Activated CD8-positive, alpha-beta memory T cell treated with anti-CD3 and anti-CD28 coated beads, Interleukin-2, amount 10 ng/mL, durations not matched to agents 7 days and 5 days (primary cell): ENCODE measurements at places on chromosomes 7 and 10.
A peak's percentile ranks its signal among the peaks of the same experiment; 100 is the strongest.

DNA sequence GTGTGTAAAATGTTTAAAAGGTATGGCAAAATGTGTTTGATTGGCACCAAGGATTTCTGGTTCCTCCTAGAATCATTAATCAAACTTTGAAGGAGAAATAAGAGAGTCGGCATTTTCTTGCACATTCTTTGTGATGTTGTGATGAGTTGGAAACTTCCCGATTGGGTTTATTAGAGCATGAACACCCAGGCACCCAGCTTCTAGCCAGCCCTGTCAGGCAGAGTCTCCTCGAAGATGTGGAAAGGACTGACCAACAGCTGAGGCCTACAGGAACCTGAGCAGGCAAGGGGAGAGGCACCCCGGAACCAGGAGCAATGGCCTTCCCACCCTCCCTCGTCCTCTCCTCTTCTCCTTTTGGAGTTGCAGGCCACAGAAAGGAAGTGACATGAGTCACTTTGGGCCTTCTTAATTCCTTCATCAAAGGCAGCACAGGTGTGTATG, 68.7 kb downstream of the EGFR start:
- DNase-seq = no peak

GRCh38 chr7:71695186-71695585, 563.2 kb downstream of the GALNT17 start:
- no peak for DNase-seq

DNA sequence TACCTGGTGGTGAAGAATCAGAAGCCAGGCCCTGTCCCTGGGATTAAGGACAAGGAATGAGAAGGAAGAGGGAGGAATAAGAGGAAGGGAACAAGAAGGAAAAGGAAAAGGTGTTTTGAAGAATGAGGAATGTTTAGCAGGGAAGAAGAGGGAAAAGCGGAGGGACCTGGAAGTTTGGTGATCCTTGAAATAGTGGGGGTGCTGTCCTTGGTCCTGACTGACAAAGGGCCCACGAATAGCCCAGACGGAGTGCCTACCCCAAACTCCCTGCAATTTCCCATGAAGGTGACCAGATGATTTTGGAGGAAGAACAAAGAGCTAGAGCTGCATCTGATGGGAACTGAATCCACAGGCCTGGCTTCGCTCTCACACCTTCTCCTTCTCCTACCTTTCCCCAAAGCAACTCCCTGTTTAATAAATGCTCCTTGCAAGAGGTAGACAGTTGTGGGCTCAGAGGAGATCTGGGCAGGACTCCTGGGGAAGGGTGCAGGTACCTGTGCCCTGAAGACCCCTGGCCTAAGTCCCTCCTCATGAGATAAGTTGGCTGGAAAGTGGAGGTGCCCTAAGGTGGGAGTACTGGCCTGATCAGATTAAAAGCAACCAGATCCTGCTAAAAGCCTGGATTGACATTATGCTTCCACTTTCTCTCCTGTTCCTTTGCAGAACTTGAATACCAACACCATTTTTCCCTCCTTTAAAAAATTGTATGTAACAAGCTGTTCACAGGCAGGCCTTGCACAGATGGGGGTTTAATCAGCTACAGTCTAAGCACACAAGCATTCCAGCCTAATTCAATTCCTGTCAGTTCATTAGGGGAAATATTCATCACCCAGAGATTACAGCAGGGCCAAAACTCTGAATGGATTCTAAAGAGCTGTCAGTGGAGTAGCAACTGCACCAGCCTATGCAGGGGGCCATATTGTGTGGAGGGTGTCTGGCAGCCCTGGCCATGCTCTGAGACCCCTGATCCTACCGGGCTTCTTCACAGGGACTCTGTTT, 19.4 kb downstream of the KAZALD1 start:
- no peak for DNase-seq

GRCh38 chr10:110783509-110784107, 88.1 kb upstream of the PDCD4 start:
- peak; percentile 74 for DNase-seq

DNA sequence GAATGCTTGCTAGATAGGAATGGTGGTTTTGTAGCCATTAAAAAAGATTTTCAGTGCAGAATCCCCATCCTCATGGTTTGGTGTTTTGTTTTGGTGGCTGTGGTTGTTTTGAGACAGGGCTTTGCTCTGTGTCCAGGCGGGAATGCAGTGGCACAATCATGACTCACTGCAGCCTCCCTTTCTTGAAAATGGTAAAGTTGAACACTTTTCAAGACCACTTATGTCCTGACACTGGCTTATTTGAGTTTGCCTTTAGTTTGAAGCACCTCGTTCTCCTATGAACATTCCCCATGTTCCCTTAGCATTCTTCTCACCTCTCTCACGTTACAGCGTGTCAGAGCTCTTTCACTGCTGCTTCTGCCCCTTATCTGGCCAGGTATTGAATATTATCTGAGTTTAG, 140.1 kb downstream of the LRRC4 start:
- DNase-seq = no peak

DNA sequence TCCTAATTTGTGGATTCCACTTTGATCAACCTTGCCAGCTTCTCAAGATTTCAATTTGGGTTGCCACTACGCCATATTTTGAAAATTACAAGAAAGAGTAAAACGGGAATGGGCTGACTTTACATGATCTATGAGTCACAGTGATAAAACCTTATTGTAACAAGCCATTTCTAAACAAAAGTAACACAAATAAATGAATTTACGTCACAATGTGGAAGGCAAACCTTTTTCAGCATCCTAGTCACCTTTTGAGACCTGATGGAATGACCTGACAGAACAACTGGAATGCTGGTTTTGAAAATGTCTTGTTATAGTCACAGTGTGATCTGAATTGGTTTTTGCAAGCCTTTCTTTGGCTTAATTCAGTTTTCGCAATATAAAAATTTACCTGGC, 85.9 kb downstream of the CDK6 start:
- DNase-seq = no peak

DNA sequence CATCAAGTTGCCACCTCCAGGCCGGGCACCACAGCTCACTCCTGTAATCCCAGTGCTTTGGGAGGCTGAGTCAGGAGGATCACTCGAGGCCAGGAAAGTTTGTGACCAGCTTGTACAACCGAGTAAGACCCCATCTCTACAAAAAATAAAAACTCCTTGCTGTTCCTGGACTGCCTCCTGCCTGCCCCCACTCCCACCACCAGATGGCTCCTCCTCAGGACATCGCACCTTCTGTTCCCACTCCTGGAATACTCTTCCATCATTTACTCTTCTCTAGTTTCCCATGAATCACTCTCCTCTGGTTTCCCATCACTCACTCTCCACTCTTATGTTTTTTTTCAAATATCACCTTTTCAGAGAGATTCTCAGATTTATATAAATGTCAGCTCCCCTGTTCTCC, 540.7 kb downstream of the CALN1 start:
- DNase-seq = no peak

- no peak for DNase-seq
These were observed 38.8 kb upstream of the ZMYND11 start for GRCh38 chr10:96466-96865.

GRCh38 chr7:99840136-99840869, 12.5 kb downstream of the CYP3A43 start:
- no peak for DNase-seq

- no peak for DNase-seq
These were observed 746.5 kb downstream of the AUTS2 start for GRCh38 chr7:70344726-70345125.

- DNase-seq = no peak
These were observed 18.8 kb downstream of the NT5C3A start for GRCh38 chr7:33043501-33044400.

DNA sequence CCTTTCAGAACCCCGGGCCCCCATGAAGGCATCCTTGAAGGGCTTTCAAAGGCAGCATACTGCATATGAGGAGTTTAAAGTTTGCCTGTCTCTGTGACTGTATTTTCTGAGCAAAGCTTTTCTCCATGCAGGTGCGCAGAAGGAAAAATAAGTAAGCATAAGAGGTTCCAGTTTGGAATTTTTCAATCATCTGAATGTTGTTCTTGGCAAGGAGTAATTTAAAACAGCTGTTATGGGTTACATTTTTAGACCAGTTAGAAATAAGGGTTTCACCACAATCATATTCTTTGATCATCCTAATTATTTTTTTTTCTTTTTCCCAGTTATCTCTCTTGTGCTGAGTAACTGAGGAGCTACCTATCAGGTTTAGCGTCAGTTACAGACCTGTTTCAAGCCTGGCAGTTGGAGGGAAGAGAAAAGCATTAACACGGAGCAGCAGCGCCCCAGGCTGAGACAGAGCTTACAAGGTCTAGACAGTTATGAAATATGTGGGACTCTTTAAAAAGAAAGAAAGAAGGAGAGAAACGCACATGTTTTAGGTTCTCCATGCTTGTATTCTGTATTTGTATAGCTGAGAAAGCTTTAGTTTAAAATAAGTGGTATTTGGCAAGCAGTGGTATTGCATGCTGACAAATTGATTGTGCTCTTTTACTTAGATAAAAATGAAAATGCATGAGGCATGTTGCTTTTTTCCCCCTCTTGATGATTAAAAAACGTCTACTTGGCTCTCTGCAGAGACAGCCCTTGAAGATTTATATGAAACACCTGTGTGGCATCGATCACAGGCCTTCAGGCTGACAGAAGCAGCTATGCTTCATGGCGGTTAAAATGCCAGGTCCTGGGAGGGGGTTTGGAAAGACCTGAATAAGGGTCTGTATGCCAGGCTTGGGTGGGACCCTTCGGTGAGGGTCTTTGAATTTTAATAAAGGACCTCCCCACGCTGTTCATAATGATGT, 157.6 kb downstream of the GRK5 start:
- no peak for DNase-seq

DNA sequence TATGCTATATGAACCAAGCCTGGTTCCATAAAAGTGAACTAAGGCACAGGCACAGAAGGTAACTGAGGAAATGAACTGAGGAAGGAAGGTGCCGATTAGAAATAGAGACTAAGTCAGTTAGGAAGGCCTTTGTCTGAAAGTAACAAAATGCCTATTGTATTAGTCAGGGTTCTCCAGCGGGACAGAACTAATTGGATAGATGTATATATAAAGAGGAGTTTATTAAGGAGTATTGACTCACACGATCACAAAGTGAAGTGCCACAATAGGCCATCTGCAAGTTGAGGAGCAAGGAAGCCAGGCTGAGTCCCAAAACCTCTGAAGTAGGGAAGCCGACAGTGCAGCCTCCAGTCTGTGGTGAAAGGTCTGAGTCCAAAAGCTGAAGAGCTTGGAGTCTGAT, 13.9 kb upstream of the PLXNA4 start:
- no peak for DNase-seq

- DNase-seq = no peak
These were observed 199.0 kb upstream of the GRB10 start for GRCh38 chr7:50981743-50982142.

GRCh38 chr7:141949021-141949420, 2.2 kb upstream of the CLEC5A start:
- no peak for DNase-seq

GRCh38 chr7:109895536-109895935, 1195.4 kb upstream of the LRRN3 start:
- no peak for DNase-seq

GRCh38 chr7:30804078-30804661, 33.0 kb downstream of the MINDY4 start:
- DNase-seq = no peak

DNA sequence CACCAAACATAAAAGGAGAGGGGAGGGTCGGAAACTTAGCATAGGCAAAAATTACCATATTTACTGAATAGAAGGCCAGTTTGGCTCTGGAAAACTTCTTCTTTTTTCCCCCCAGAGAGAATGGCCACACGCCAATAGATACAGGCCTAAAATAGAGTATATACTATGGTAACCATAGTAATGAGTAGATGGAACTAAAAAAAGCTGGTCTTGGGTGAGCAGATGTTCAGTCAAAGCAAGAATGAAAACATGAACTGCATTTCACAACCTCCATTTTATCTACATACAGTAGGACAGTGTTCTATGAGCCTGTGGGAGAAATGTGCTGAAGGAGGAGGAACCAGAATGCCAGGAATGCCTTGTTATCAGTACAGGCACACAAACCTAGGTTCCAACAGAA, 141.7 kb upstream of the SEMA3A start:
- no peak for DNase-seq

- no peak for DNase-seq
These were observed 206.0 kb downstream of the CCDC3 start for GRCh38 chr10:12795315-12796110.

DNA sequence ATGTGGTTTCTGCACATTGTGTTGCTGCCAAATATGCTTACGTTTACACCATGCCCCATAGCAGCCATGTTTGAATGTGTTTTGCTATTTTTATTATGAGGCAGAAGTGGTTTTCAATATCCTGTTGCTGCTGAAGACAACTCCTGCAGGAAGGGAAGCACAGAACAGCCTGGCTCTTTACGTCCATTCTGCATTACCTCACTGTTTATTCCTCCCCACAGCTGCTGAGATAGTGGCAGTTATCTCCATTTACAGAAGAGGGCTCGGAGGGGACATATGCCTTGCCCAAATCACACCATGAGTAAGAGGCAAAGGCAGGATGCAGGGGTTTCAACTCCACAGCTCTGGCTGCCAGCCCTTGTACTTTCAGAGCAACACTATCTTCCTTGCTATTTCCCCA, 35.3 kb downstream of the PLPP4 start:
- no peak for DNase-seq

GRCh38 chr10:49174926-49175500, 13.2 kb downstream of the TMEM273 start:
- DNase-seq = peak; percentile 15

- no peak for DNase-seq
These were observed 46.5 kb downstream of the MCU start for GRCh38 chr10:72738486-72738885.

GRCh38 chr7:135791543-135792362, 43.1 kb upstream of the FAM180A start:
- no peak for DNase-seq

GRCh38 chr7:102472126-102473041, 6.3 kb downstream of the POLR2J start:
- no peak for DNase-seq

DNA sequence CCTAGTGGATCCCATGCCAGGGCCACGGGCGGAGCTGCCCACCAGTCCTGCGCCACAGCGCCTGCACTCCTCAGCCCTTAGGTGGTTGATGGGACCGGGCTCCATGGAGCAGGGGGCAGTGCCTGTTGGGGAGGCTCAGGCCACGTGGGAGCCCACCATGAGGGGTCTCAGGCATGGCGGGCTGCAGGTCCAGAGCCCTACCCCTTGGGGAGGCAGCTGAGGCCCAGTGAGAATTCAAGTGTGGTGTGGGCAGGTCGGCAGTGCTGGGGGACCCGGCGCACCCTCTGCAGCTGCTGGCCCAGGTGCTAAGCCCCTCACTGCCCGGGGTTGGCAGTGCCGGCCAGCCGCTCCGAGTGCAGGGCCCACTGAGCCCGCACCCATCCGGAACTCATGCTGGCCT, 139.8 kb upstream of the LYZL2 start:
- DNase-seq = no peak

- DNase-seq = no peak
These were observed 117.8 kb downstream of the WDR37 start for GRCh38 chr10:1174022-1174421.
